Osteoblast (primary cell): ENCODE measurements at places on chromosomes 3 and 15. TPM values are rescaled to one million over a fixed set of nuclear protein-coding genes. Genes with fewer than 3 reads are reported as not detected.

- no peak for DNase-seq
Observed at GRCh38 chr15:26132811-26133210, 269.7 kb upstream of the ATP10A start.

- DNase-seq, result no peak
Observed at GRCh38 chr3:139677388-139678155, at the start of gene NMNAT3. TSS of gene NMNAT3 (minus strand) at chr3:139677972. CDS start at chr3:139627724, 50,248 bp downstream.

- peak; percentile 61 for DNase-seq
Observed at GRCh38 chr3:5194801-5195509, 7.4 kb downstream of the EDEM1 start.

The WDR93 gene
- total RNA-seq, result under 0.01 and 0.36 TPM in 2 replicates

- no peak for DNase-seq
Observed at GRCh38 chr3:114687151-114687550, 393.3 kb downstream of the TIGIT start.

The HDC gene
- total RNA-seq, result not detected in 2 replicates
